ENCODE measurements at places on chromosomes 2 and 18. TPM values are rescaled to one million over a fixed set of nuclear protein-coding genes. Genes with fewer than 3 reads are reported as not detected.

DCDC2C gene
- not detected for total RNA-seq

MYO1B gene
- 87.6 TPM for total RNA-seq

DNA sequence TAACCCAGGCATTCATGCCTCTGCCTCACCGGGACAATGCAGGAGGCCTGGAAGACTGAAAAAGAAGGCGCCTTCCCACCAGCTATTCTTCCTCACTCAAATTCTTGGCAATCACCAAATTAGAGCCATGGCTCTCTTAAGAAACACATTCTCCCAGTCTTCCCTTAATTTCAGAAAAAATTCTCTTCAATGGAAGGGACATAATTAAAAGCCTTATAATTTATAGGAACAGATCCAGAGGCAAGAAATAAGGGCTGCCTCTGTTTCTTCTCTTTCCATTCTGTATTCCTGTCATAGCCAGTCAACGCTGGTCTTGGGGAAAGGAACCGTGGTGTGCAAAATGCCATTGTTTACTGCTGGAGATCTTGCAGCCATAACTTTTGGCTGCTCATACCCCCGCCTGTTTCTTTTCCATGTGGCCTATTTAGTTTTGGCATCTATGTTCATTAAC is 32.8 kb downstream of the DTNA start:
- no peak for DNase-seq

GRCh38 chr2:47568164-47568850 is 165.4 kb downstream of the MSH2 start:
- no peak for DNase-seq

GRCh38 chr2:113328043-113328442 is 49.3 kb upstream of the PAX8 start:
- DNase-seq, result no peak

LCT gene
- total RNA-seq, result not detected

- no peak for DNase-seq
Measured at GRCh38 chr2:118014492-118014824, 588 bp upstream of the CCDC93 start.

DNA sequence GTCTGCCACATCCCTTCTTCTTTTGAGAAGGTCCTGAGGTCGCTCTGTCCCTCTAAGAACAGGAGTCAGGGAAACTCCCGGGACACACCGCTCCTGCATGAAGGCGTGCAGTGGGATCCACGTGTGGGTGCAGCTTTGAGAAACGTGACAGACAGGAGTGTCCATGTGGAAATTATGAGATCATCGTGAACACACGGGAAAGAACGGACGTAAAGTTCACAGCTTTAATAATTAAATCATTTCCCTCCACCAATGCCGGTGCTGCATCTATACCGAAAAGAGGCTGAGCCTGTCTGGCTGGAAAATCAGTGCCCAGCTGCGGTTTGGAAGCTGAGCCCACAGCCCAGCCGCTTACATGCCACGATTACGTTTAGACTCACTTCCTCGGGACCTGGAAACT is 372.4 kb upstream of the SALL3 start:
- no peak for DNase-seq

DNA sequence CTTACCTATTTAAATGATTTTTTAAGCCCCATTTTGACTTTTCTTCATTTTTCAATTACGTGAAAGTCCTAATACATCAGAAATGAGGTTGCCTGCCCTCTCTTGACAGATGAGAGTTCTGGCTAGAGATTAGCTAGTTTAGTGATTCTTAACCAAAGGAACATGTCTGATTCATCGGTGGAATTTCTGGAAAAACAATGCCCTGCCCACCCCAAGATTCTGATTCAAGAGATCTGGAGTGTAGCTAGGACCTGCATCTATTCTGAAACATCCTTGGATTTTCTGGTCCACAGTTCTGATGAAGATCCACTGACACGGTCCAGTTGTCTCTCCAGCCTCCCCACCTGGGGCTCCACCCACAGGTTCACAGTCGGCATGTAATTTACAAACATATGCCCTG is 111.2 kb downstream of the KLF7 start:
- no peak for DNase-seq

RBKS gene
- not detected for total RNA-seq
